ENCODE measurements at places on chromosomes 3 and 15.

GRCh38 chr3:177357352-177358090 lies 160.2 kb upstream of the TBL1XR1 start:
- no peak for DNase-seq

- DNase-seq = no peak
These were observed 480.1 kb upstream of the TPRG1 start for GRCh38 chr3:188691665-188692064.

GRCh38 chr3:167740961-167741587 lies 5.6 kb downstream of the SERPINI1 start:
- no peak for DNase-seq

DNA sequence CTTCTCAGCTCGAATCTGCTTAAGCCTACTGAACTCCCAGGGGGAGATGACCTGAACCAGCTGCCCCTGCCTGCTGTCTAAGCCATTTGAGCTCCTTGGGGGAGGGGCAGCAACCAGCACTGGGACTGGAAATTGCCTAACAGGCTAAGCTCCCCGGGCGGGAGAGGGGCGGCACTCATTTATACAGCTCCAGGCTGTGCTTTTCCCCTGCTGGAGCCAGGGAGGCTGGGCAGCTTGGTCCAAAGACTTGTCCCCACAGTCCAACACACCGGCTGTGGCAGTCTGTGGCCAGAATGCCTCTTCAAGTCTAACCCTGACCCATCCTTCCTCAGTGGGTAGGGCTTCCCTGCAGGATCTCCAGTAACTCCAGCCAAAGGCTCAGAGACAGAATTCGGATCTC lies 1241.5 kb downstream of the ROBO2 start:
- no peak for DNase-seq

- no peak for DNase-seq
These were observed 915.2 kb upstream of the ROBO1 start for GRCh38 chr3:80682951-80683350.

- no peak for DNase-seq
These were observed 95.3 kb downstream of the TIGIT start for GRCh38 chr3:114389156-114389555.

DNA sequence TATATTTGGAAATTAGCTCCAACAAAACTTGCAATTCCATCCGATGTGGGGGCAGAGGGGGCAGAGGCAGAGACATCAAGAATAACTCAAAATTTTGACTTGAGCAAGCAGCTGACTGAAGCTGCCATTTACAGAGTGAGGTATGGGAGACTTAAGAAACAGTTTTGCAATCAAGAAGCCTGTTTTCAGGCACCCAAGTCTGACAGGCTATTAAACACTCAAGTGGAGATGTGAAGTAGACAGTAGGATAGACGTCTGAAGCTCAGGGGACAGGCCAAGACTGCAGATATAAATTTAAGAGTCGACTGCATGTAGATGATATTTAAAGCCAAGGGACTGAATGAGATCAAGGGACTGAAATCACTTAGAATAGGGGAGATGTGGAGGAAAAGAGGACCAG lies 9.9 kb upstream of the SH3BP5 start:
- DNase-seq = no peak

DNA sequence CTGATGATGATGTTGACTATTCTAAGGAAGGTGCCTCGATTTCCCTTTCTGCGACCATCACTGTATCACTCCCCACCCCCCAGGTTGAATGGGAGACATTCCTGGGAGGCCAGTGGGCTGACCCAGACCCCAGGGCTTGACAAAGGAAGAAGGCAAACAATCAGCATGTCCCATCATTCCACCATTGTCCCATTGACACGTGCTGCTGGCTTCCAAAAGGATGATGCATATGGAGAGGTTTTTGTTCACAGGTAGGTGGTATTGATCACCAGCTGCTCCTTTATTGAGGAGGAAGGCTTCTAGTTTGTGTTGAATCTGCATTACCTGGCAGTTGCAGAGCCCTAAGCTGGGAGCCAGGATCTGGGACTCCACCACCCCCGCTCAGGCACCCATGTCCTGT lies 30.4 kb downstream of the RASGRF1 start:
- no peak for DNase-seq

Measured in stimulated activated CD8-positive, alpha-beta memory T cell treated with anti-CD3 and anti-CD28 coated beads, Interleukin-12 subunit alpha, Interleukin-12 subunit beta, amount 100 ng/mL, for 1 hour (primary cell).